Gastroesophageal sphincter (tissue), 4 donors: ENCODE measurements at places on chromosomes 1 and 21.
A peak's percentile ranks its signal among the peaks of the same experiment; 100 is the strongest.

GRCh38 chr1:53606197-53606596 is 132.8 kb downstream of the GLIS1 start:
- no peak for ATAC-seq

DNA sequence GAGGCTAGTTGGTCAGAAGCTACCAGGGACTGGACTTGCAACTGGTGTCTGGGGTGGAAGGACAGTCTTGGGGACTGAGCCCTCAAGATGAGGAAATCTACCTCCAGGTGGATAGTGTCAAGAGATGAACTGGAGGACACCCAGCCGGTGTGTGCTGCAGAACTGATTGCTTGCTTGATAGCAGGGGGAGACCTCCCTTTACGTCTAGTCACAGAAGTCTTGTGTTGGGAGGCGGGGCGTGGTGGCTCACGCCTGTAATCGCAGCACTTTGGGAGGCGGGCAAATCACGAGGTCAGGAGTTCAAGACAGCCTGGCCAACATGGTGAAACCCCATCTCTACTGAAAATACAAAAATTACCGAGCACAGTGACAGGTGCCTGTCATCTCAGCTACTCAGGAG is 4.9 kb downstream of the RCC2 start:
- ATAC-seq = no peak

- ATAC-seq = no peak
These were observed 455.2 kb upstream of the RUNX1 start for GRCh38 chr21:35504277-35504676.

DNA sequence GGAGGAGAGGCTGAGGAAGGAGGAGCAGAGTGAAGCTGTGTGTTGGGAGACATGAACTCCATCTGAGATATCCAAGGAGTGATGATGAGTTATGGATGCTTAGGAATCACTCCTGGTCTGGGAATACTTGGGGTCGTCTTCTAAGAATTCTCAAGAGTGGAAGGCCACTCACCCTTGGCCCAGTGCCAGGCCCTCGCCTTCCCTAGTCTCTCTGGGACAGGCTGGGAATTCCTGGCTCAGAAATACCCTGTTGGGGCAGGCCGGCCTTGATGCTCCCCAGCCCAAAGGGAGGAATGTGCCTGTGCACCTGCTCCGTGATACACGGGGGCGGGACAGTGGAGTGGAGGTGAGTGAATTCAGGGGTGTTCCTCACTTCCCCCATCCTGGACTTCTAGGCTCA is 12.6 kb upstream of the LMNA start:
- ATAC-seq = no peak

- ATAC-seq = no peak
These were observed 479.8 kb downstream of the DISC1 start for GRCh38 chr1:232106415-232106814.

DNA sequence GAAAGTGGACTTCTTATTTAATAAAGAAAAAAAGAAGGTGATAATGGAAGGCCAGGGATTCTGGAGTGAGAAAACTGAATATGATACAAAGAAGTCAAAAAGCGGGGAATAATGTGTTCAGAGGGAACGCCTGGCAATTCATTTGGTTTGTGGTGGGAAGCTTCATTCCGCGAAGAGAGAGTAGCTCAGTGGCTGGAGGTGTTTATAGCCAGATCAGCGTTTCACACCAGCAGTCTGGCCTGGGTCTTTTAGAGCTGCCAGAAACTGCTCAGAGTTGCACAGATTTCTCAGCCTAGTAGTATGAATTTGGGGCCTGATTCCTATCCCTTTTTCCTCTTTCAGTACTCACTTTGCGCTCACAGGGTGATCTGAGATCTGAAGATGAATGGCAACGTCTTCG is 67.8 kb upstream of the IPO9 start:
- ATAC-seq = no peak

GRCh38 chr1:227234998-227235405 is 83.3 kb downstream of the CDC42BPA start:
- no peak for ATAC-seq

DNA sequence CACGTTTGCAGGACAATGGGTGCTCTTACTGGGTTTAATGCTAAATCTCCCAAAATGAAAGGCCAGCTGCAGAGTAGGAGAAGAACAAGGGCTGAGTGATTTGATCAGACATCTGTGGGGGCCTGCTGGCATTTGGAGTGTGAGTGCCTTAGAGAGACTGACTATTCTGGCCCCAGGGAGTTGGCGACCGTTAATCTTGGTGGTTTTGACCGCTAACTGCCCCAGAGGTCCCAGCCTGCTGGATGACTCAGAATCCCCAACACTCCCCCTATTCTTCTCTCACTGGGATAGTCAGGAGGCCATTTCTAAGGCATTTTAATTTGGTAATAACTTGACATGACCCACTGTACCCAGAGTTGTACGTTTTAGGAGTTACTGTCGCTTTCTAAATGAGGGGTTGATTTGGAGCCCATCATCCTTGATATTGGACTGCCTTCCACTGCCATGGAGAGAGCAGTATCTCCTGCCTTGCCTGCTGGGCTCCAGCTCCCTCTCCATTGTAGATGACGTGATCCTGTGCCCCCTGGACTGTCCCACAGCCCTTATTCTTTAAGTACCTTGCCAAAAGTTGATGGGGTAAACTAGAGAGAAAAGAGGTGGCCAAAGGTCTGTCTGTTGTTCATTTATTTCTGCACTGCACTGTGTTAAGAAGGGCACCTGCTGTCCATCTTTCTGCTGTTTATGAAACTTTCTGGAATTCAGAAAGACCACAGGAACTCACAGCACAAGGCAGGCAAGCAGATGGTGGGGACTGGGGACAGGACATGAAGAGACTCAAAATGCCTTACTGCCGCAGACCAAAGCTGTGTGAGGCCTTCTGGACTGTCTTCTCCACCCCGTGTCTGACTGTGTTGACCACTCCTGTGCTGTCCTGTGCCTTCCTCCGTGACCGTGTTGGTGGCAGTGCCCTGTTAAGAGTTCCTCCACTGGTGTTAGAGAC is 98.2 kb upstream of the ARTN start:
- ATAC-seq = no peak

GRCh38 chr1:59057211-59057694 is 239.6 kb upstream of the FGGY start:
- peak; percentile 85 for ATAC-seq

DNA sequence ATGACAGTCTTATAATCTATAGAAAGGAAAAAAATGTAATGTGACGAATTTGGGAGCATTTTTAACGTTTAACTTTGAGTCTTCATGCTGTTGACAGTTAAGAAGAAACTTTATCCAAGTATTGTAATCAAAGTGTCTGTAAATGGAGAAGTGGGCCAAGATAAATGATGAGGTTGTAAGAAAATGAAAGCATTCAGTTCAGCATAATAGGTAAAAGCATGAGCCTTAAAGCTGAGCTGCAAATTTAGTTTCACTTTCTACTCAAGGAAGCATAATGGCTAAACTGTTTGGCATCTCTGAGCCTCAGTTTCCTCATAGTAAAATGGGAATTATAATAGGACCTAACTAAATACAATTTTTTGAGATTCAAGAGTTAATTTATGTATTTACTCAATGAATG is 1554.8 kb downstream of the KCNT2 start:
- no peak for ATAC-seq

GRCh38 chr1:99634971-99635624 is 10.8 kb upstream of the PALMD start:
- ATAC-seq = no peak

DNA sequence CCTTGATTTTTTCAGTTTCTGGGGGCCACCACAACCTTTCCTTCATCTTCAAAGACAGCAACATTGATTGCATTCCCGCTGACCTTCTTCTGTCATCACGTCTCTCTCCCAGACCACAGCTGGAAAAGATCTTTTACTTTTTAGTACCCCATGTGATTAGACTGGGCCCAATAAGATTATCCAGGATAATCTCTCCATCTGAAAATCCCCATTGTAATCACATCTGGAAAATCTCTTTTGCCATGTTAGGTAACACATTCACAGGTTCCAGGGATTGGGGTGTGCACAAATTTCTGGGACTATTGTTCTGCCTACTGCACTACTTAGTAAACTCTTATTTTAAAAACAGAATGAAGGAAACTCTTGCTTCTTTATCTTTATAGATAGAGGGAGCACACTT is 47.1 kb upstream of the INSL5 start:
- no peak for ATAC-seq

- no peak for ATAC-seq
These were observed 5.8 kb upstream of the CRABP2 start for GRCh38 chr1:156711011-156711817.

- no peak for ATAC-seq
These were observed 11.1 kb downstream of the PTPRC start for GRCh38 chr1:198649968-198650338.

GRCh38 chr1:221310180-221310579 is 430.9 kb downstream of the HLX start:
- ATAC-seq = no peak

DNA sequence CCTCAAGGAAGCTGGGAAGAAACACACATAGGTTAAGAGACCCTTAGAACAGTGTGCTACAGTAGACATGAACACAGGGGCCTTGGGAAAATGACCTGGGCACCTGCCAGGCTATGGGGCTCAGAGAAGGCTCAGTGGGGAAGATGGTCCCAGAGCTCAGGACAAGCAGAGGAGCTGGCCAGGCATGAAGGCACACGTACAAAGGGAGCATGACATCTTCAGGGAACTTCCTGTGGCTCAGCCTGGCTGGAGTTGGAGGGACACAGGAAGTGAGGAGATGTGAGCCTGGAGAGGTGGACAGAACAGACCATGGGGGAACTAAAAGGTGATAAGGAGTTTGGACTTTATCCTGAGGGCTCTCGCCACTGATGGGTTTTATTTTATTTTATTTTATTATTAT is 3.8 kb upstream of the SLC50A1 start:
- no peak for ATAC-seq

GRCh38 chr1:210250998-210251679 is 18.5 kb downstream of the SERTAD4 start:
- ATAC-seq = peak; percentile 64

DNA sequence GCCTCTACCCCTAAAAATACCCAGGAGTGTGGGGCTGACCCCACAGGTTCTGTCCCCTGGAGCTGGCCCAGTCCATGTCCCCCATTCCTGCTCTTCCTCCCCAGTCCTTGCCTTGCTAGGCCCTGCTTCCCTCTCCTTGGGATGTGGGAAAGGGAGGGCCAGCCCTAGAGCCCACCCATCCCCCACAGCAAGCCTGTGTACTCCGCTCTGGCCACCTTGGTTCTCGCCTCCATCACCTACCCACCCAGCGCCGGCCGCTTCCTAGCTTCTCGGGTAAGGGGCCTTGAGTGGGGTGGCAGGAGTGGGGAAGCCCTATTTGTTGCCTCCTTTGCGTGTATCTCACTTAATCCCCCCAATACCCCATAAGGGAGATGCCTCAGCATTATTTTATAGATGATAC is 6.7 kb downstream of the CLCNKB start:
- no peak for ATAC-seq

GRCh38 chr1:91537281-91537986 is 36.8 kb downstream of the CDC7 start:
- peak; percentile 87 for ATAC-seq

GRCh38 chr1:117188170-117188815 is 22.4 kb downstream of the VTCN1 start:
- no peak for ATAC-seq

DNA sequence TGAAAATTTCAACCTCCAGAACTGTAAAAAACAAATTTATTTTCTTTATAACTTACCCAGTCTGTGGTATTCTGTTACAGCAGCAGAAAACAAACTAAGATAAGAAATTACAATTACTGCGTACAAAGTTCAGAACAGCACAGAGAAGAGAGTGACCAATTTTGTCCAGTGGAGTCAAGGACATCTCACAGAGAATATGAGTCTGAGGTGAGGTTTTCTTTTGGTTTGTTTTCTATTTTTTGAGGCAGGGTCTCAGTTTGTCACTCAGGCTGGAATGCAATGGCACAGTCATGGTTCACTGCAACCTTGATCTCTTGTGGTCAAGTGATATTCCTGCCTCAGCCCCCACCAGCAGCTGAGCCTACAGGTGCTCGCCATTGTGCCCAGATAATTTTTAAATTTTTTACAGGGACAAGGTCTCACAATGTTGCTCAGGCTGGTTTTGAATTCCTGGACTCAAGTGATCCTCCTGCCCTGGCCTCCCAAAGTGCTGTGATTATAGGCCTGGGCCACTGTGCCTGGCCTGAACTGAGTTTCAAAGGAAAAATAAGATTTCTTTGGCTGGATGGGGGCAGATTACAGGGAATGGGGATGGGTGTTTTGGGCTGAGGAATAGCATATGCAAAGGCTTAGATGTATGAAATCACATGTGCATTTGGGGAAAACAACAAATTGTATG is 201.1 kb upstream of the USP24 start:
- ATAC-seq = no peak

GRCh38 chr1:26363549-26364448 is 8.8 kb downstream of the ZNF683 start:
- peak; percentile 42 for ATAC-seq

DNA sequence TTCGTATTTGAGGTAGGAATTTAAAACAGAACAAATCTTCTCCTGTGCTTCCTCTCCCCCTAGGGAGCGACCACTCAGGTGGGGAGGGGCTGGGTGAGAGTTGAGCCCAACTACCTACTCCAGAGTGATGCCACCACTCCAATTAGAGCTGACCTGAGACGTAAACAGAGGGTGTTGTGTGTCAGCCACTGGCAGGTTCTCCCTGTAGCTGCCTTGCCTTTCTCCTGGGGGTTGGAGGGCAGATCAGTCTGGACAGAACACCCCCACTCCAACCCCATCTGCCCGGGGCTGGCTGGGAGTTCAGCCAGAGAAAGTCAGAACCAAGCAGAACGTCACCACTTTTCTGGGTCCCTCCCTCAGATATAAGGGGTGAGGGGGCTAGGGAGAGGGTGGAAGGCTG is 2.0 kb downstream of the HPDL start:
- ATAC-seq = no peak

DNA sequence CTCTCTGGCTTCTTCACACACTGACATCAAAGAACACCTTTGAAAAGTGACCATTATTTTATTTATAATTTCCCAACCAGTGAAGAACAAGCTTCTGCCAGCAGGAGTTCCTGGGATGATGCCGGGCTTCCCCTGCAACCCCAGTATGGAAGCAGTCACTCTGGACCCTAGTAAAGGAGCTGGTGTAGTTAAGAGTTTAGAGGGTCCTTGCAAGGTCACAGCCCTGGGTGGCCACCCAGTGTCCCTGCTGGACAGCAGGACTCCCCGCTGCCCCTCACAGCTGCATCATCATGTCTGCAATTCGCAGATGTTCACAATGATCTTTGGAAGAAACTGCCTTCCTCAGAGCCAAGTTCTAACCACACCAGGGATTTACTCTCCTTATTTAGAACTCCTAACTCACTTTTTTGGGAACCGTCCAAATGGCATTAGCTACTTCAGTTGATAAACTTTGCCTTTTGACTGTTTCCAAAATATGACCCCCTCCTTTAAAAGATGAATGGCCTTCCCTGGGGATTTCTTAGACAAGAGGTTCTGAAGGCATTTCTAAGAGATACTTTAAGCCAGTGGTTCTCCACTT is 90.6 kb downstream of the HIVEP3 start:
- no peak for ATAC-seq

GRCh38 chr1:219441884-219442283 is 171.0 kb downstream of the ZC3H11B start:
- no peak for ATAC-seq

DNA sequence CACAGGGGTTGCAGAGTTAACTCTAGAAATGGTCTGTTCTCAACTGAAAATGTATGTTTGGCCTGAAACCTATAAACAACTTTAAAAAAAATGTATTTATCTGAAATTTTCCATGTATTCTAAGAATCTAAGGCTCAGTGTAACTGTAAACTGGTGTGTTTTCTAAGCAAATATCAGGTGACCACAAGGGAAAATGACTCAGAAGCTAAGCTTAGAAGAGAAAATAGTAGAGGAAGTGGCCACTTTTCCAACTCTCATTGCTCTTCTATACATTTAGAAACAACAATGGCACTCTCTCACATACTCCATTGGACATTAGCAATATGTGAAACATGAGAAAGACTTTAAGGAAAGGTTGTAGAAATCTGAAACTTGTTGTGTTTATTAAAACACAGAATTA is 7.5 kb downstream of the TNFSF18 start:
- ATAC-seq = no peak
